ENCODE measurements at places on chromosomes 7 and 10. TPM values are rescaled to one million over a fixed set of nuclear protein-coding genes. Genes with fewer than 3 reads are reported as not detected.

- peaks cover 8% of the 10 kb centered on the region for H3K4me1 ChIP-seq
- no peak overlapping the region for H3K27ac ChIP-seq
- H3K36me3 ChIP-seq: no peaks in the 10 kb centered on the region
These were observed 36.3 kb upstream of the TCF7L2 start for GRCh38 chr10:112913661-112914287.

DNA sequence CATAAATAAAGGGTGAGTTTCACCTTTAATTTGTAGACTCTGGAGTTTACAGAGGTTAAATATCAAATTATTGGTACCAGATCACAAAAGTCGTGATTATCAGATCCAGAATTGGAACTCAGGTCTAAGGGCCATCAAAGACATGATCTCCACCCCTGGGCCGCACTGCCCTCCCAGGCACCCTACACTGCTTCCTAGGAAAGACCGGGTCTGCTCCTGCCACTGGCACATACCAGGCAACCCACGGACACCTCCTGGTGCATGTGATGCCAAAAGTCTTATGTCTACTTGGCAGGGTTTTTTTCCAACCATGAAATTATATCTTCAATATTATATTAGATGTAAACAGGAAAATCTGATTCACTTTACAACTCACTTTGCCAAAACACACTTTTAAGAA, 452.8 kb downstream of the PTPRN2 start:
- no peak overlapping the region for H3K4me3 ChIP-seq
- H3K27ac ChIP-seq: no peak overlapping the region
- H3K27me3 ChIP-seq: no peaks in the 10 kb centered on the region
- H3K4me1 ChIP-seq: no peaks in the 10 kb centered on the region
- no peak for DNase-seq

GRCh38 chr10:110676016-110676415, 31.9 kb downstream of the RBM20 start:
- no peaks in the 10 kb centered on the region for H3K36me3 ChIP-seq
- no peak overlapping the region for H3K4me3 ChIP-seq
- H3K27me3 ChIP-seq: no peaks in the 10 kb centered on the region
- DNase-seq: no peak
- H3K27ac ChIP-seq: no peak overlapping the region
- no peaks in the 10 kb centered on the region for H3K4me1 ChIP-seq

DNA sequence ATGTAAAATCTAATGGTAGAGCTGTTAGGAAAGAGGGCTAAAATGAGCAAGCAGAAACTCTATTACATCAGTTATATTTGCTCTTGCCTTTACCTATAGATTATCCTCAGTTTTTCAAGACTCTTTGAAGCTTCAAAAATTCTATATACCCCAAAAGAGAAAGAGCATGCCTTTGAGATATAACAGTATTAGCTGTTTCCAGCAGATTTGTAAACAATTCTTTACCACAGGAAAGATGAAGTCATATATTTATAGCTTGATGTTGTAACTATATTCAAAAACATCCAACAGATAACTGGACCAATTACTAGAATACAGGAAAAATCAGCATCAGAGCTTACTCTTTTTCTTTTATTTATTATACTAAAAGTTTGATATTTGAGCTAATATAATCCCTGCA, 416.2 kb upstream of the TPK1 start:
- H3K27me3 ChIP-seq: no peaks in the 10 kb centered on the region
- no peaks in the 10 kb centered on the region for H3K4me1 ChIP-seq
- H3K4me3 ChIP-seq: no peak overlapping the region
- no peak for DNase-seq

- H3K36me3 ChIP-seq: no peaks in the 10 kb centered on the region
- no peak overlapping the region for H3K27ac ChIP-seq
- H3K27me3 ChIP-seq: no peaks in the 10 kb centered on the region
- DNase-seq: no peak
These were observed 16.6 kb upstream of the FGFR2 start for GRCh38 chr10:121614613-121615434.

DNA sequence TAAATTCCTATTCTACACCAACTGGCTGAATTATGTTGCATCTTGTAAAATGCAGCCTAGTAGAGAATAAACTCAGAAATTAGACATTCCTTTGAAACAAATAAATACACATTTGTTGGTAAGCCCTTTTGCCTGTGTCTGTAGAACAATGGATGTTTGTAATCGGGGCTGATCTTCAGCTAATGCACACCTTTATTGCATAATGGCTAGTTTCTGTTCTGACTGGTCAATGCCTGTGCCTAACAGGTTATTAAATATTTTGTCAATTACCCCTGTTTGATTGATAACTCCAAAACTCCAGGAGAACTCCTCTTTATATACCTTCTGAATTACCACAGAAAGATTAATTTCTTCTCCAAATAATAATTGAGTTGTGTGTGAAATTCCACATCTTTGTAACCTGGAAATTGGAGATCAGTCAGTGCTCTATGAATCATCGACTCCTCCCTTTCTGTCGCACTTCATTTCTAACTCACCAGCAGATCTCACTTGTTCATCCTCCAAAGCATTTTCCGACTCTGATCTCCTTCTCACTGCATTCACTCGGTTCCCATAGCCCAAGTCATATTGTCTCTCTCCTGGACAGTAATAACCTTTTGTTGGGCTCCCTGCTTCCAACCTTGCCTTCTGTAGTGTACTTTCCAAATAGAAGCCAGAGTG, 196.0 kb upstream of the FZD1 start:
- no peaks in the 10 kb centered on the region for H3K36me3 ChIP-seq
- H3K27ac ChIP-seq: no peak overlapping the region
- H3K27me3 ChIP-seq: no peaks in the 10 kb centered on the region
- no peak overlapping the region for H3K4me3 ChIP-seq

GRCh38 chr7:137169282-137169698, 174.2 kb downstream of the PTN start:
- H3K27me3 ChIP-seq: no peaks in the 10 kb centered on the region
- H3K4me1 ChIP-seq: no peaks in the 10 kb centered on the region
- H3K36me3 ChIP-seq: no peaks in the 10 kb centered on the region
- no peak for DNase-seq
- H3K4me3 ChIP-seq: no peak overlapping the region

GRCh38 chr10:19817231-19817933, 1.1 kb downstream of the PLXDC2 start:
- no peaks in the 10 kb centered on the region for H3K27me3 ChIP-seq
- H3K36me3 ChIP-seq: no peaks in the 10 kb centered on the region
- H3K4me3 ChIP-seq: peak overlapping the region; percentile 53
- H3K27ac ChIP-seq: peak overlapping the region; percentile 73
- no peak for DNase-seq

DNA sequence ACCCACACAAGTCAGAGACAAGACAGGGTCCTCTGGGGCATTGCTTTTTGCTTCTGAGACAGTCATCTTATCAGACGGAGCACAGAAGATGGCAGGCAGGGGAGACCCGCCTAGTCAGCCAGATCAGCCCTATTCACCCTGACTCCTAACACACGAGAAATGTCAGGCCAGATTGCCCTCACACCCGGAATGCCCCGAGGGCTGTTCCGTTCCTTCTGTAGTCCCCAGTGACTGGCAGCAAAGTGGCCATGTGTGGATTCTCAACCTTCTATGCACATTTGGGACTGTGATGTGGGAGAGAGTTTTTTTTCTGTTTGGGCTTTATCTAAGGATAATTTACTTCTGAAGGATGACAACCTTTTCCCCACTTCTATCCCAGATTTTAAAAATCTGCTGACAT, 35.5 kb upstream of the TBX20 start:
- H3K36me3 ChIP-seq: no peaks in the 10 kb centered on the region
- no peaks in the 10 kb centered on the region for H3K27me3 ChIP-seq
- no peak for DNase-seq
- H3K4me1 ChIP-seq: no peaks in the 10 kb centered on the region
- H3K27ac ChIP-seq: no peak overlapping the region

DNA sequence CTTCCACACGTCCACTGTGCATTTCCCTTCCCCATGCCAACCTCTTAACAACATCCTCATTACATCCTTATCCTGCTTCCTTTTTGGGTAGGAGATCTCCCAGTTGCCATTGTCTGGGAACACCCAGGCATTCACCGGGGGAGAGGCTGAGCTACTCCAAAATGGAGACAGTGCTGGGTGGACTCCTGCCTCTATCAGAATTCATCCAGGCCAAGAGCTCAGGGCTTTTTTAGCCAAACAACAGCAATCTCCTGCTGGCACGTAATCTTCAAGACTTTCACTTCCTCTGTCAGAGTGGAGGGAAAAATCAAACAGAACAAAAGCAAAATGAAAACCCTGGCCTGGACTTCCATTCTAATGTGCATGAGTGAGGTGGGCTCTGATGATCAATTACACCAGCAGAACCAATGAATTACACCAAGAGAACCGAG, 245.0 kb downstream of the PRPF18 start:
- peak overlapping the region; percentile 23 for H3K27ac ChIP-seq
- no peaks in the 10 kb centered on the region for H3K27me3 ChIP-seq
- no peaks in the 10 kb centered on the region for H3K36me3 ChIP-seq
- no peak overlapping the region for H3K4me3 ChIP-seq
- H3K4me1 ChIP-seq: no peaks in the 10 kb centered on the region

DNA sequence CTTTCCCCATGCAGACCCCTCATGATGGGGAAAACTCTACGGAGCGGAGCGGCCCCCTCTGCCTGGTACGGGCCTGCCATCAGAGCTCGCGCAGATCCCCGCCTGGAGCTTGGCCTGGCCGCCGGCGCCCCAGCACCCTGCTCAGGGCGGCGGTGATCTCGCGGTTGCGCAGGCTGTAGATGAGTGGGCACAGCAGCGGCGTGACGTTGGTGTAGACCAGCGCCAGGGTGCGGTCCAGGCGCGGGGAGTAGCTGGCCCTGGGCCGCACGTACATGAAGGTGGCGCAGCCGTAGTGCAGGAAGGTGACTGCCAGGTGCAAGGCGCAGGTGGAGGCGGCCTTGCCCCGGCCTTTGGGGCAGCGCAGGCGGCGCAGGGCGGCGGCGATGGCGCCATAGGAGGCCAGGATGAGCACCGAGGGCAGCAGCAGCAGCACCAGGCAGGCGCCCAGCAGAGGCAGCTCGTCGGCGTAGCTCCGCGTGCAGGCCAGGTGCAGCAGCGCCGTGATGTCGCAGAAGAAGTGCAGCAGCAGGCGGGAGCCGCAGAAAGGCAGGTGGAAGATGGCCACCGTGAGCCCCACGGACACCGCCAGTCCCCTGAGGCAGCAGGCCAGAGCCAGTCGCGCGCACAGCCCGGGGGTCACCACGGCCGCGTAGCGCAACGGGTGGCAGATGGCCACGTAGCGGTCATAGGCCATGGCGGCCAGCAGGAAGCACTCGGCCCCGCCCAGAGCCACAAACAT, 33.4 kb downstream of the TAS2R41 start:
- H3K4me1 ChIP-seq: no peaks in the 10 kb centered on the region
- DNase-seq: peak; percentile 59
- no peak overlapping the region for H3K4me3 ChIP-seq
- no peak overlapping the region for H3K27ac ChIP-seq
- H3K27me3 ChIP-seq: no peaks in the 10 kb centered on the region
- H3K36me3 ChIP-seq: no peaks in the 10 kb centered on the region

DNA sequence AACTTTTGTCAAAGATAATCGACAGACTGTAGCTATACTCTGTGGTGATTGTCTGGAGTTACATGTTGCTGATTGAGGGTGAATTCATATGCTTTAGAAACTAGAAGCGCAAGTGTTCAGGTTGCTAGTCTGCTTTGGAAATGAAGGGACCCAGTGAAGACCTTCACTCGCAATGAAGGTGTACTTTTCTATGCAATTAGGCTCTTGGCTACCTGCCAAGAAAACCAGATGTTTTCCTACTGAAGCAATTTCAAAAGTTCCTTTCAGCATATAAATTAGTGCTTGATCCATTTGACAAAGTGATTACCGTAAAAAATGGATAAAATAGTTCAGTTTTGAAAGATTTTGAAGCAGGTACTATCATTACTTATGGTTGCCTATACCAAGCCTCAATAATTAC, 10.0 kb upstream of the STK31 start:
- H3K27ac ChIP-seq: no peak overlapping the region
- peaks cover 20% of the 10 kb centered on the region for H3K4me1 ChIP-seq
- peaks cover 5% of the 10 kb centered on the region for H3K36me3 ChIP-seq
- no peak overlapping the region for H3K4me3 ChIP-seq
- H3K27me3 ChIP-seq: no peaks in the 10 kb centered on the region

- H3K36me3 ChIP-seq: no peaks in the 10 kb centered on the region
- H3K27me3 ChIP-seq: no peaks in the 10 kb centered on the region
- no peak for DNase-seq
- no peak overlapping the region for H3K4me3 ChIP-seq
- H3K4me1 ChIP-seq: no peaks in the 10 kb centered on the region
- H3K27ac ChIP-seq: no peak overlapping the region
These were observed 62.0 kb downstream of the PHF14 start for GRCh38 chr7:11035661-11036060.

GRCh38 chr7:54843841-54844355, 84.9 kb upstream of the SEC61G start:
- no peak overlapping the region for H3K4me3 ChIP-seq
- DNase-seq: no peak
- no peaks in the 10 kb centered on the region for H3K27me3 ChIP-seq
- no peaks in the 10 kb centered on the region for H3K36me3 ChIP-seq

DNA sequence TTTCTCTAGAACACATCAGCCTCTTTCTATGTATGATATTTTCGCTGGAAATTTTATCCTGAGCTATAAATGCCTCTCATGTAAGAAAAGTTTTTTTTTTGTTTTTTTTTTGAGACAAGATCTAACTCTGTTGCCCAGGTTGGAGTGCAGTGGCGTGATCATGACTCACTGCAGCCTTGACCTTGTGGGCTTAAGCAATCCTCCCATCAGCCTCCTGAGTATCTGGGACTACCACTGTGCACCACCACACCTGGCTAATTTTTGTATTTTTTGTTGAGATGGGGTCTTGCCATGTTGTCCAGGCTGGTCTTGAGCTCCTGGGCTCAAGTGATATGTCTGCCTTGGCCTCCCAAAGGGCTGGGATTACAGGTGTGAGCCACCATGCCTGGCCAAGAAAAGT, 80.4 kb downstream of the ADK start:
- no peaks in the 10 kb centered on the region for H3K36me3 ChIP-seq
- peaks cover 5% of the 10 kb centered on the region for H3K4me1 ChIP-seq
- H3K4me3 ChIP-seq: no peak overlapping the region
- H3K27ac ChIP-seq: no peak overlapping the region
- no peak for DNase-seq
- H3K27me3 ChIP-seq: no peaks in the 10 kb centered on the region

FRAT1 gene
- 2.9 TPM for total RNA-seq

TRIM8 gene
- total RNA-seq: 106 TPM

GRM3 gene
- not detected for total RNA-seq

GPER1 gene
- 0.70 TPM for total RNA-seq
